ENCODE measurements at places on chromosomes 3 and 15.
A peak's percentile ranks its signal among the peaks of the same experiment; 100 is the strongest.

DNA sequence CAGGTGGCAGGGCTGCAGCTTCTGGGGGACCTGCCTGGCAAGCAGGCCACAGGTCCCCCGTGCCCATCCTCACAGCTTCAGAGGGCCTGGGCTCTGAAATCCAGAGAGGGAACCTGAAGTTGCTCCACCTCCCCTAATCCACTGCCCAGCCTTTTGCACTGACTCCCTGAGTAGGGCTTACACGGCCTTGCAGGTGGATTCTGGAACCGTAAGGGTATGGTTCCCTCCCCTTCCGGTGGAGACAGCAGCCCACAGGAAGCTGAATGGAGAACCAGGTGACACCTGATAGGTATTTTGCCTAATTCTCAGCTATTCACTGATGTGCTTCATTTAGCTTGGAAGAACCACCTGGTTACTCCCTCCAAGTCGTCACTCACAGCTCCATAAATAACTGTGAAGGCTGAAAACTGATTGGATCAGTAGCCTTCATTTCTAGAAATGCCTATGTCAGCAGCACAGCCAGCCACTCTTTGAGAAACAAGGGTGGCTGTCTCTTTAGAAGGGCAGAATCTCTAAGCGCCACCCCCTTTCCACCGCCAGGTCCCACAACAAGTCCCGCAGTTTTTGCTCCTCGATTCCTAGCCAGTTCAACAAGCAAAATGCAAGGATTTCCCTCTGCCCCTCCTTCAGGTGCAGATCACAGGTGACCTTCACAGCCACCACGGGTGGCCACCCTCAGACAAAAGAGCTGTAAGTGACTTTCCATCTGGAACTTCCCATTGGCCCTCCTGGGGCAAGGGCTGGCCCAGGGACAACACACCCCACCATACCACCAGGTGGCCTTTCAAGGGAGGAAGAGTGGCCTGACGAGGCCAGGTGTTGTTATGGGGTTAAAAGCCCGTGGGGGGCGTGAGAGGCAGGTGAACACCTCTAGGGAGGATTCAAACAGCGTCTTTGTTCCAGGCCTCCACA, 112.9 kb downstream of the SEC22A start:
- no peak for DNase-seq

GRCh38 chr3:133832802-133833144, 27.2 kb downstream of the SRPRB start:
- DNase-seq, result no peak

- no peak for DNase-seq
Measured at GRCh38 chr3:83002869-83003445, 1241.5 kb upstream of the GBE1 start.

DNA sequence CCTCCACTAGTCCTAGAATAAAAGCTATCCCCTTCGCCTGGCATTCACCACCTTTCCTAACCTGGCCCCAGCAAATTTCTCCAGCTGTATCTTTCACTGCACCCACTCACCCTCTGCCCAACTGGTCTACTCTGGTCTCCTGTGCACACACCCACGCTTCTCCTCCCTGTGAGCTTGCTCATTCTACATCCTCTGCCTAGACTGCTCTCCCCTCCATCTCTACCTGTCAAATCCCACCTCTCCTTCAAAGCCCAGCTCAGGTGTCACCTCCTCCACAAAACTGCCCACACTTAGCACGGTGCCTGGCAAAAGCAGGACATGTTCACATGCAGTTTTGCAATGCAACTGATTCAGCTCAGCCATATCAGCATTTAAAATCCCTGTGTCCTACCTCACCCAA, 45.8 kb upstream of the NTRK3 start:
- no peak for DNase-seq

GRCh38 chr3:196016485-196016884, 65.4 kb downstream of the TFRC start:
- no peak for DNase-seq

DNA sequence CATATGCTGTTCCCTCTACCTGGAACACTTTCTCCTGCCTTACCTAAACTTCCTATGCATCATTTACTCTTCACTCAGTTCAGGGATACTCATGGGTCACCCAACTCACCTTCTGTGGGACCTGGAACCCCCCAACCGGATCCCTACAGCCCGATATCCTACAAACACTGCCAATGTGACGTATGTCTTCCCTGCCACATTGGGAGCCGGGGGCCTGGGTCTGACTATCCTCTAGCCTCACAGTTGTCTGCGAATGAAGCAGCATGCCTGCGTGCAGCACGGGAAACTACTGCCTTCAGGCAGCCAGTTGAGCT, 405 bp downstream of the NPRL2 start:
- DNase-seq, result no peak

GRCh38 chr15:62047282-62047827, 12.9 kb downstream of the VPS13C start:
- DNase-seq, result no peak

DNA sequence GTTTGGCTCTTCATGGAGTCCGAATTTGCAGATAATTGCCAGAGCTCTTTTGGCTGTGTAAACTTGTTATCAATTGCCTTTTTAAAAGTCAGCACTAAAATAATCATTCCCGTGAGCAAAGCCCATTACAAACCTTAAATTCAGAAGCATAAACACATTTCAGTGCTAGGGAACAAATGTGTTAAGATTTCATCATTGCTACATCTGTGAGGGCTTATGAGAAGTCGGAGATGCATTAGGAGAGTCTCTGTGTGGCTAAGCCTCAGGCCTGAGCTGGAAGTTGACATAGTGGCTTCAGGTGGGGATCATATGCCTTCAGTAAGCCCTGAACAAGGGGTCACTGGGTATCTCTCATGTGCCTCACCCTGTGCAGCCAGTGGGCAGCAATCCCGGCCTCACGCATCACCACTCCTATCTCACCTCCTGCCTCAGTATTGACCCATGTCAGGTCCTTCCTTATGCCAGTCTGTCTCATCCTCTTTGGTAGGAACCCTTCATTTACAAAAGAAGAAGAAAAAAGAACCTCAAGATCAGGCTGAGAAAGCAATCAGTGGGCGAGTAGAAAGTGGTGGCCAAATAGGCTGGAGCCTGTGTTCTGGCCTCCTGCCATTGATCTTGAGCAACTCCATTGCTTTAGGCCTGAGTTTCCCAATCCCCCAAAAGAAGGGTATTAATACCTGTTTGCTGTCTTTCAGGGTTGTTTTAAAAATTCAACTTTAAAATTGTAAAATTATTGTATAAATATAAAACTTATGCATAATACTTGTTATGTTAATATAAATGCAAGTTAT, 233.5 kb downstream of the IL20RB start:
- DNase-seq, result no peak

GRCh38 chr3:70256566-70256965, 55.9 kb downstream of the MDFIC2 start:
- no peak for DNase-seq

GRCh38 chr3:122416966-122417365, 1.1 kb upstream of the WDR5B start:
- DNase-seq, result peak; percentile 2

DNA sequence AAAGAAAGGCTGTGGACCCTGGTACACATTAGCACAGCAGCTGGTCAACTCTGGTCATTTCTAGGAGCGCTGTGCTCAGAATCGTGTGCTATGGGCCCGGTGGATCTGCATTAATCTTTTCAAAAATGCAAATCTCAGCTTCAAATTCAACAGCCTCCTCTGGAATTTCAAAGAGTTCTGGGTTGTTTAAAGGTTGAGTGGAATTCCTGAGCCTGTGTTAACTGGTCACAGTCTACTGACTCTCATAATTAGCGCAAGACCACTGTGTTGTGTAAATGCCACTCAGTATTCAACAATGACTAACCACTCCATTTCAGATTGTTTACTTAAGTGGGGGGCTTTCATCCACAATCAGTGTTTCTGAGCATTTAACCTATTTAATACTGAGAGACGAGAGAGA, 2.7 kb upstream of the ARNT2 start:
- DNase-seq, result no peak

- no peak for DNase-seq
Measured at GRCh38 chr3:187150186-187150585, 10.9 kb upstream of the RPL39L start.

All from activated CD4-positive, alpha-beta T cell treated with anti-CD3 and anti-CD28 coated beads, Interleukin-2, amount 50 U/mL, for 4 hours (primary cell).